ENCODE measurements at places on chromosomes 4 and X.
A peak's percentile ranks its signal among the peaks of the same experiment; 100 is the strongest.

GRCh38 chr4:22019676-22020075 lies 71.1 kb upstream of the KCNIP4 start:
- DNase-seq, result no peak

DNA sequence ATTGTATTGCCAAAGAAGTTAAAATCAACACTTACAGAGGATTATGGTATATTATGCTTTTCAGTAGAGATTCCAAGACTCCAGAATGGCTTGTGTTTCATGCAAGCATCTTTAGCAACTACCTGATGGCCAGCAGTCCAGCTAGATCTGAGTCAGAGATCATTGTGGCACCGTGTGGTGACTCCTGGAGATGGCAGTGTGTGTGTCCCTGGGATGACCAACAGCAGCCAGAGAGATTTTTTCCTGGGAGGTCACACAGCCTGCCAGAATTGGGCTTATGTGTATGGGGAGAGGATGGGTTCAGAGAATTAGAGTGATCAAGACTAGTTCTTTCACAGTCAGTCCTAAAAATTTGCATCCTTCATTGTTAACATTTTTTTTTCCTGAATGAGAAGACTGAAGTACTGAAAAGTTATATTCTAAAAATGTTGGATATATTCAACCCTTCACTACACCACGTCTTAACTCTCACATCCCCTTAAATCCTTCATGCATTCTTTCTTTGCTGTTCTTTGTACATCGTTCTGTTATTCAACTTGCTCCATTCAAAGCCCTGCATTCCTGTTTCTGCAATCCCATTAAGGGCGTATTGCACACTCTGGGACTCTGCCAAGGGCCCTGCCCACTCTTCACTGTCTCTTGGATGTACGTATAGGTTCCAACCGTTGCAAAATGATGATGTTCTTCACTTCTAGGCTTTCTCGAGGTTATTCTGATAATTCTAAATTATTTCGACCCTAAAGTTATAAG lies 12.4 kb downstream of the TENM3 start:
- no peak for DNase-seq

DNA sequence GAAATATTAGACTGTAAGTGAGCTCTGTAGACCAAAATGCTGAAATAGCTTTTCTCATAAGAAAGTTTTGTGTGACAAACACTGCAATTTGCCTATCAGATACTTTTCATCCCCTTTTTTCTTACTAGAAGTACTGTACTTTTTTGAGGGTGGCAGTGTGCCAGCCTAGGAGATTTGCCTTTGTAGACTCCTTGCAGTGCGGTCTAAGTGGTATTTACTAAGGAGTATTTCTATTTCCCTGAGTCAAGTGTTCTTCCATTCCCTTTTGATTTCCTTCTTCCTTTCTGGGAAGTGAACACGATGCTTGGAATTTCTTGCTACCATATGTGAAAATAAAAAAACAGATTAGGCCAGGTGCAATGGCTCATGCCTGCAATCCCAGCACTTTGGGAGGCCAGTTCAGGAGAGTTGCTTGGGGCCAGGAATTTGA lies 34.6 kb downstream of the PDLIM5 start:
- no peak for DNase-seq

- no peak for DNase-seq
Observed at GRCh38 chrX:55187281-55187680, 32.9 kb upstream of the PAGE5 start.

GRCh38 chr4:46946919-46947536 lies 38.0 kb upstream of the COX7B2 start:
- no peak for DNase-seq

DNA sequence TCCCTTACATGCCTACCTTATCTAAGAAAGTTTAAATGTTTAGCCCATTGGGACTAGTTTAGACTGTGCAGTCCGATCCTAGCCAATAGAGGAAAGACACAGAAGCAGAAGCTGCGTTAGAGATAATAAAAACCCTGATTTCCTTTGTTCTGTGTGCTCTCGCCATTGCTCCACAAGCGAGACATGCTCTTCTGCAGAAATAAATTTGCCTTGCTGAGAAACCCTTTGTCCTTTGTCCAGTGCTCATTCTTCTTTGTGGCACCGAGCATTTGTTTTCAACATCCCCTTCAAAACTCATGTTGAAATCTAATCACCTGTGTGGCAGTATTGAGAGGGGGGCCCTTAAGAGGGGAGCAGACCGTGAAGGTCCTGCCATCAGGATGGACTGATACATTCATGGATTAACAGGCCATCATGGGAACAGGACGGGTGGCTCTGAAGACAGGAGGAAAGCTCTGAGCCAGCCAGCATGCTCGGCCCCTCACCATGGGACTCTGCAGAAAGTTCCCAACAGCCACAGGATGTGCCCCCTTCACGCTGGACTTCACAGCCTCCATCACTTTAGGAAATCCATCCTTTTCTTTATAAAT lies 94.5 kb downstream of the ABLIM2 start:
- DNase-seq, result no peak

DNA sequence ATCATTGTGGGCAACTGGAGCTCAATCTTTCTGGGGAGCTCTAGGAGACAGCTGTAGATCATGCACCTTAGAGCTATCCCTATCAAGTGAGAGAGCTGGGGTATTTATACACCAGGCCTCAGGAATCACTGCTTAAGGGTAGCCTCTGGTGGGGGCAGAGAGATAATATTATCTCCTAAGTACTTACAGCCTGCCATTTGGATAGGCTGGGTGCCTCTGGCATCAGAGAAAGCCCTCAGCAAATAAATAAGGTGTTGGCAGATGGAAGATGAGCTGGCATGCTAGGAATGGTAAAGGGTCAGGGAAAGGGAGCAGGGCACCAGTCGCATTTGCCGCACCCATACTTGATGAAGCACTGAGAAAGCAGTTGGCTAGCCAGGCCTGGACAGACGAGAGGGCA lies 75.9 kb downstream of the HCCS start:
- no peak for DNase-seq

- DNase-seq, result no peak
Observed at GRCh38 chrX:6465756-6466155, 69.2 kb downstream of the VCX3A start.

- DNase-seq, result no peak
Observed at GRCh38 chrX:32395878-32396277, 815.5 kb downstream of the DMD start.

DNA sequence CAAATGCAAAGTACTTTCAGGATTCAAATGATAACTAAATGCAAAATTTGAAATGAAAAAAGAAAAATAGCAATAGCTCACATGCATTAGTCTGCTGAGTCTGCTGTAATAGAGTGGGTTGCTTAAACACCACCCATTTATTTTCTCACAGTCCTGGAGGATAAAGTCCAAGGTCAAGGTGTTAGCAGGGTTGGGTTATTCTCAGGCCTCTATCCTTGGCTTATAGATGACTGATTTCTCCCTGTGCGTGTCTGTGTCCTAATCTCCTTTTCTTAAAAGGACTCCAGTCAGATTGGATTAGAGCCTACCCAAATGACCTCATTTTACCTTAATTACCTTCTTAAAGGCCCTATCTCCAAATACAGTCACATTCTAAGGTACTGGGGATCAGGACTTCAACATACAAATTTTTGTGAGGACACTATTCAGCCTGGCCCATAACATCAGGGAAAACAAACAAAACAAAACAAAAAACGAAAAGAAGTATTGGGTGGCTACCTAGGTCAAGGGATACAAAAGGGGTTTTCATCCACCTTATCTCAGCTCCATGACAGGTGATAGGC lies 6.3 kb upstream of the TBL1X start:
- no peak for DNase-seq

DNA sequence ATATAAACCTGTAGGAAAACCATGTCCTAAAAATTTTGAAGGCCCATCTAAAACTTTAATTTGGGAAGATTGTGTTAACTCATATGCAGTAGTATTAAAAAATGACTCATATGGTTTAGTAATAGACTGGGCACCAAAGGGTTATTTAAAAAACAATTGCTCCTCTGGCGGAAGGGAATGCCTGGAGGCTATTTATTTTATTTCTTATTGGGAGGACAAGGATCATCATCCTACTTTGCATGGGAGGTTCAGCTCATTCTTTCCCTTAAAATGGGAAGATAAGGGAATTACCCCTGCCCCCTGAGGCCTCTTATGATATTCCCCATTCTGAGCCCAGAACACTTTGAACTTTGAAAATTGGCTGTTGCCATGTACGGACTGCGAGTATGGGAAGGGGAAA lies 29.7 kb upstream of the MGST2 start:
- no peak for DNase-seq

DNA sequence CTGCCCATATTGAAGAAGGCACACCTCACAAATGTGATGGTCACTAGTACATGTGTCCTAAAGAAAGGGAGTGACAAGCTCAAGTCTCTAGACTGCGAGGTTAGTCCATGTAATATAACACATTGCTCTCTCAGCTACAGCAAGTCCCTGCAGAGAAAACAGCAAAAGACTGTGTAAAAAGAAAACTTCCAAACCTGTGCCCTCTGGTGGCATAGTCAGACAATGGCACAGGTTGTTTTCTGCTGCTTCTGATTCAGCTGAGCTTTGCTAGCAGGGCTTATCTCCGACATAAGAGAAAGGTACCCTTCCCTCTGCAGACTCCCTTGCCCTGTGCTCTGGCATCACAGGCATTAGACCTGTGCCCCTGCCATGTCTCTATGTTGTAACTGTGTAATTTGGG lies 1.4 kb upstream of the SERPINA7 start:
- DNase-seq, result no peak

DNA sequence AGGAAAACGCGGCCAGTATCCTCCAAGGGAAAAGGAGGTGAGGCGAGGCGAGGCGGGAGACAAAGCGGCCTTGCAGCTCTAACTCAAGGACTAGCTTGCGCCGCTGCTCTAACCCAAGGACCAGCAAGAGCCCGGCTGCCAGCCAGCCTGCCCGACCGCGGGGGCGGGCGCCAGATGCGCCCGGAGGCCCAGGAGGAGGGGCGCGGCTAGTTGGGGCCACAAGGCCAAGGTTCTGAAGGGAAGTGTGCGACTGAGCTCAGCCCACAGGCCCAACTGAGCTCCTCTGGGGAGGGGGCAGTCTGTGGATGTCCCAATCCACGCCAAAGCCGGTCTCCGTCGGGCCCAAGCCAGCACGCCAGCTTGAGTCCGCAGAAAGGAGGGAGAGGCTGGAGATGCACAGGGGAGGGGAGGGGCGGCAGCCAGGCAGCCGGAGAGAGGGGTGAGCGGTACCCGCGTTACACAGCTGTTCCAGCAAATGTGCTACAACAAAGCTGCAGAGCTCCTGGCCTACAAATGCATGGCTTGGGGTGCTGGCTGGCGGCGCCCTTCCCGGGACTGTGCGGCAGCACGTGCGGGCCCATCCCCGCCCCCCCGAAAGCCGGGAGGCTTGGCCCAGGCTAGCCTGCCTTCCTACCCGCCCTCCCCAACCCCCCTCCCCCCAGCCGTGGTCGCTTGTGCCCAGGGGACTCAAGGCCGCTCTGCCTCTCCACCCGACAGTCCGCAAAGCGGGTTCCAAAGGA lies 637 bp downstream of the AMER1 start:
- DNase-seq, result peak; percentile 23

DNA sequence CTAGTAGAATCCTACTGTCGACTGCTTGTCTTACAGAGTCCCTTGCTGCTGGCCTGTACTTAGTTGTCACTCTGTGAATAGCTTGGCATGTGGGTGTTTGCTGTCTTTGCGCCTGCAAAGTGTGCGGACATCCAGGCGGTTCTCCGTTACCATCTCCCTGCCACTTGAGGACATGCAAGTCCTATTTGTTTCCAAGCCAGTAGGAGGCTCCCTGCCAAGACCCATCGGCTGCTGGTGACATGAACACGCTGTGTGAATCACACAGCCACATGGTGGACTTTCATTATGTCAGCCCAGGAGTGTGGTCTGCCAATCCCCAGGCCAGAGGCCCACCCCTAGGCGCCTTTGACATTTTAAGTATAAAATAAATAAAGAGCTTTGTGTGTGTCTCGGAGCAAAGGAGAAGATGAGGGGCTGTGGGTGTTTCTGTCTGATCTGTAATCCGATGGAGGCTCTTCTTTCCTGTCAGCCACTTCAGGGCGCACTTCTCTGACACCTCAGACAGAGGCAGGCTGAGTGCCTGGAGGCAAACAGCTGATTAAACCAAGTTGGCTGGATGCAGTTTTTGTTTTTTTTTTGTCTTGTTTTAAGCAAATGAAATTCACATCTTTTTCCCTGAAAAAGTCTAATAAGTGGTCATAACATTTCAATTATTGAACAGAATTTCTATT lies 51.5 kb downstream of the ALPK1 start:
- DNase-seq, result no peak

DNA sequence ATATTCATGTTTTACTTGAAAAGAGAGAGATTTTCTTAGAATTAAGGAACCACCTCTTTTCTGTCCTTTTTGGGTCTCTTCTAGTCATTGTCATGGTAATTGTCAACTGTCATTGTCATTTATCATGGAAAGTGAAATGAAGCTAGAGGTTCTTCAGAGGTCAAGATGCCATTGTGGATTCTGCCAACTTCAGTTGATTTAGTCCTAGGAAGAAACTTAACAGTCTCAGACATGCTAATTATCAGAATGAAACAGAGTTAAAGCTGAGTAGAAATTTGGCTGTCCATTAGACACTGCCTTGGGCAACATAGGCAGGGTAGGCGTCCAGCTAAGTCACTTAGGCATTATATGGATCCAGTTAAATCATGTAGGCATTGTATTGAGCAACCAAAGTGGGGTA lies 796.1 kb upstream of the ADGRL3 start:
- DNase-seq, result no peak

DNA sequence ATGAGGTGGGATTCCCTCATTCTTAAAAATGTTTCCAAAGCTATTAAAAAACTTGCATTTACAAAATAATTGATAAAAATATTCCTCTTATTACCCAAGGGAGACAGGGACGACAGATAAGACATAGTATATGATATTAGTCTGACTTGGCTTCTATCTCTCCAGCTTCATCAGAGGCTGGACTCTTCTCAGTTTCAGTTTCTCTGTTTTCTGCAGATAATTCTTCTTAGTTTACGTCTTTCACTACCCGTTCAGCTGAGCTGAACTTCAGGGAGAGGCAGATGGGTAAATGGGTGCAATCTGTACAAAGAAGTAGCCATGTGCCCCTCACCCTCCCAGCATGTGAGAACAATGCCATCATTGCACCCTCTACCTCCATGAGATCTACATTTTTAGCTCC lies 214.0 kb upstream of the SLIT2 start:
- DNase-seq, result no peak

DNA sequence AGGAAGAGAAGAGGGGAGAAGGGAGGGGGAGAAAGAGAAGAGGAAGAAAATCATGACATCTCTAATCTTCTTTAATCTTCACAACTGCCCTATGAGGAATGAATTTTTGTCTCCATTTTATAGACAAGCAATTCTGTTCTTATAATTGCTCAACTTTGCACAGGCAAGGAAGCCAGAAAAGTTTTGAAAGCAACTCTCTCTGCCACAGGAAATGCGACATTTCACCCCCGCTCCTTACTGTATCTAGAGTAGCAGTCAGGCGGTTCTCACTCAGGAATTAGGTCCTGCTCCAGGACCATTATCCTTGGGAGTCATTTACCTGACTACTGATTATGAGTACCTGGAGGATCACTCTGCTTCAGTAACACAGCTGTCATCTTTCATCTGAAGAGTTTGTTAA lies 69.2 kb upstream of the FAM9A start:
- DNase-seq, result no peak

Data from activated CD4-positive, alpha-beta memory T cell treated with anti-CD3 and anti-CD28 coated beads, Interleukin-2, amount 10 ng/mL, durations not matched to agents 7 days and 5 days (primary cell).